CD8-positive, alpha-beta memory T cell (primary cell): ENCODE measurements at places on chromosomes 2 and 18.

DNA sequence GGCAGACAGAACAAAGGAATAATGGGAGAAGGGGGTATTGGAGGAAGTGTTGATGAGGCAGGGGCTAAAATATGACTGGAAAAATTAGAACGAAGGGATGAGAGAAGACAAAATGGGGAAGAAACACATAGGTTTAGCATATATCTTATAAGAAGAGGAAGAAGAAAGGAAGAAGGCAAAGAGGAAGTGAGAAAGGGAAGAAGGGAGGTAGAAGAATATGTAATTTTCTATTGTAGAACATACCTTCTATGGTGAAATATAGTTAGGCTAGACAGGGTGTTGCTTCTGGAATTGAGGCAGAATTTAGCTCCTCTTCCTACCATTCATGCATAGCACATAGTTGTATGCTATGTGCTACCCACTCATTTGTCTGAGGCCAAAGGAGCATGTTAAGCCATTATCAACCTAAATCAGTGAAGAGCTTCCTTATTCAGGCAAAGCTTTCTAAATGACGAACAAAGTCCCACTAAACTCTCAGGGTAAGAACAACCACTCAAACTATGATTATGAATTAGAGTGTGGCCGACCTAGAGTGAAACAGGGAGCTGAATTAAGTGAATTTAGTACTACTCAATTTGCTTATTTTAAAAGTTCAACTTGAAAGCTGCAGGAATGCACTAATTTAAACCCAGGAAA, 180.9 kb upstream of the GALNT5 start:
- DNase-seq: no peak

- no peak for DNase-seq
These were observed 11.0 kb downstream of the NMI start for GRCh38 chr2:151278487-151278886.

DNA sequence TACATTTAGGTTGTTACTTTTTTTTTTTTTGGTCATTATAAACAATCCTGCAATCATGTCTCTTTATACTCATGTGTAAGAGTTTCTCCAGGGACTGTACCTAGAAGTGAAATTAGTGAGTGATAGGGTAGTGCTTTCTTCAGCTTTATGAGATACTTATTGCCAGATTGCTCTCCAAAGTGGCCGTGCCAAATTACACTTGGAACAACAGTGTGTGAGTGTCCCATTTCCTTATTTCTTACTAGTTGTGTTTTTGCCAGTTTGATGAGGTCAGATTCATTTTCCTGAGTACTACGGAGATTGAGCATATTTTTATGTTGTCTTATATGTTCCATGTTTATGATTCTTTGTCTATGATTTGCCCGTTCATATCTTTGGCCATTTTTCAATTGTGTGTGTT, 39.2 kb downstream of the GALNT1 start:
- no peak for DNase-seq

DNA sequence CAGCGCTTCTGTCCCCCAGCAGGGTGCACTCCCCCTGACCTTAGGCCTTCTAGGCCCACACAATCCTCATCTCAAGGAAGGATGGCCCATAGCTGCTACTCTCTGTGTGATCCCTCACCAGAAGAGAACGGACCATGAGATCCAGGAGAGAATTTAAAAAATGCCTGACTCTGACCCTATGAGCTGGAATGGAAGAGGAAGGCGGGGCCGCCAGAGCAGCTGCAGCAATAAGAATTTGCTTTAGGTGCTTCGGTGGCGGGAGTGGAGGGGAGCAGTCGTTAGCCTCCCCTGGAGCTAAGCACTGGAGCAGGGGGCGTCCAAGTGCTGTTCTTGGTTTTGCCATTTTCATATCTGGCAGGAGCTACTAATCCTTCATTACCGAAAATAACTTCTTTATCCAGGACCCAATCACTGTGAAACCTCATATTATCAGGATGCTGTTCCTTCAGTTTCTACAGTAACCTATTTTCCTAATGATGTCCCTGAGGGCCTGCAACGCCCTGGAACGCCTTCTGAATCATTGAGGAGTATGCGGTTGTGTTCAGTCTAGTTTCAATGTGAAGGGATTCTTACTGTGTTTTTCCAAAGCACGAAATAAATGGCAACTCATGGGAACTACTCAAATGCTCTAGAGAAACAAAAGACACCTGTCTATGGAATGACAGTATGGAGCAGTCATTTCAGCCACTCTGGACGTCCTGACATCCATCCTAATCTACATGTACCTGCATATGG, 105.1 kb upstream of the SIX2 start:
- no peak for DNase-seq

GRCh38 chr18:11004951-11005350, 144.4 kb downstream of the PIEZO2 start:
- no peak for DNase-seq

GRCh38 chr2:33153008-33153407, 206.3 kb downstream of the LTBP1 start:
- no peak for DNase-seq

- no peak for DNase-seq
These were observed 131.3 kb upstream of the GPC1 start for GRCh38 chr2:240303896-240304745.

GRCh38 chr2:204268458-204268857, 276.8 kb upstream of the PARD3B start:
- no peak for DNase-seq

- no peak for DNase-seq
These were observed 52.9 kb downstream of the ANTXR1 start for GRCh38 chr2:69065735-69066336.

DNA sequence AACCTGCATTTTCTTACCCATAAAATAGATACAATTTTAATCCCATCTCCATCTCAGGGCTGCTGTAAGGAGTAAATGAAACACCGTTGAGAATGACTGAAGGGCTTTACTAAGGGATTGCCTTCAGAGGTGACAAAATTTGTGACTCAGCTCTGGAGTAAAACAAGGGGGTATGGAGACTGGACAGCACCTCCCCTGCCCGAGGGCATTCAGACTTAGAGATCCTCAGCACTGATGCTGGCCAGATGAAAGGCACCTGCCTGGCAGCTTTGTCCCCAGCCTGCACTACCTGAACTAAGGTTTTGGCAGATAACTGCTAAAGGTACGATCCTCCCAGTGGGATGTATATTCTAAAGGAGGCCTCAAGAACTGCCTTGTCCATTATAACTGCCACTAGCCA, 105.9 kb upstream of the STPG4 start:
- no peak for DNase-seq

- no peak for DNase-seq
These were observed 43.6 kb downstream of the ODC1 start for GRCh38 chr2:10404324-10405143.

DNA sequence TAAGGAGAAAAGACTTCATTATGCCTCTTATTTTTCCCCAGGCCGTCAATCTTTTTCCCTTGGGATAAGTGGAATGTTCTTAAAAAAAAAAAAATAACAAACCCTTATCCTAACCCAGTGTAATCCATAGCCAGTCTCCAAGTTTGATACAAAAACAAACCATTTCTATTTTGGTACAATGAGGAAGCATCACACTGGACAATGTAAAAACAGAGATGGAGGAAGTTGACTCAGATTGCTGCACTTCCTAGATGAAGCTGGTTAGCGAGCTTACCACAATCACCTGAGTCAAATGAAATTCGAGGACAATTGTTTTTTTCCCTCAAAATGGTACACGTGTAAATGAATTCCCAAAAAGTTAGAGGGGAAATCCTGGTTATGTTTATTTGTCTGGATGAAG, 259.7 kb downstream of the TCF4 start:
- DNase-seq: no peak

DNA sequence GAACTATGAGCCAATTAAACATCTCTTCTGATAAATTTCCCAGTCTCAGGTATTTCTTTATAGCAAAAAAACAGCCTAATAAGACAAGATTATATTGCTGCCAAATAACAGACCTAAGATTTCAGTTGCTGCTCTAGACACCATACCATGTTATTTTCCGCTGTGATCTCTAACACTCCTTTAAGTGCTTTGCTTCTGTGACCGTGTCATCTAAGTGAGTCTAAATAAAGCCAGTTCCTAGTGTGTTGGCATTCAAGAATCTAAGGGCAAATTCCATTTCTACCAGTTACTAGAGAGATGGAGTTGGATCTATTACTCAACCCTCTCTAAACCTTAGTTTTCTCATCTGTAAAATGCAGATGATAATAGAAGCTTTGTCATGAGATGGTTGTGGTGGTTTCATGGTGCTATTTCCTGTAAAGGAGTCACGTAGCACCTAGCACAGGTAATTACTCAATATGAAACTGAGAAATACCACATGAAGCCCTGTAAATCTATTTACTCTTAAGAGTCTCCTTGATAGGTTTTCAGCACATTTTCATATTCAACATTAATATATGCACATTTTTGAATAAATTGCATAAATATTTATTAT, 40.5 kb downstream of the SPHKAP start:
- no peak for DNase-seq

GRCh38 chr2:190123956-190124355, 61.4 kb upstream of the MSTN start:
- DNase-seq: no peak

- DNase-seq: no peak
These were observed 36.0 kb downstream of the FARP2 start for GRCh38 chr2:241391892-241392665.

- no peak for DNase-seq
These were observed 70.7 kb upstream of the TTN start for GRCh38 chr2:178877874-178878273.

DNA sequence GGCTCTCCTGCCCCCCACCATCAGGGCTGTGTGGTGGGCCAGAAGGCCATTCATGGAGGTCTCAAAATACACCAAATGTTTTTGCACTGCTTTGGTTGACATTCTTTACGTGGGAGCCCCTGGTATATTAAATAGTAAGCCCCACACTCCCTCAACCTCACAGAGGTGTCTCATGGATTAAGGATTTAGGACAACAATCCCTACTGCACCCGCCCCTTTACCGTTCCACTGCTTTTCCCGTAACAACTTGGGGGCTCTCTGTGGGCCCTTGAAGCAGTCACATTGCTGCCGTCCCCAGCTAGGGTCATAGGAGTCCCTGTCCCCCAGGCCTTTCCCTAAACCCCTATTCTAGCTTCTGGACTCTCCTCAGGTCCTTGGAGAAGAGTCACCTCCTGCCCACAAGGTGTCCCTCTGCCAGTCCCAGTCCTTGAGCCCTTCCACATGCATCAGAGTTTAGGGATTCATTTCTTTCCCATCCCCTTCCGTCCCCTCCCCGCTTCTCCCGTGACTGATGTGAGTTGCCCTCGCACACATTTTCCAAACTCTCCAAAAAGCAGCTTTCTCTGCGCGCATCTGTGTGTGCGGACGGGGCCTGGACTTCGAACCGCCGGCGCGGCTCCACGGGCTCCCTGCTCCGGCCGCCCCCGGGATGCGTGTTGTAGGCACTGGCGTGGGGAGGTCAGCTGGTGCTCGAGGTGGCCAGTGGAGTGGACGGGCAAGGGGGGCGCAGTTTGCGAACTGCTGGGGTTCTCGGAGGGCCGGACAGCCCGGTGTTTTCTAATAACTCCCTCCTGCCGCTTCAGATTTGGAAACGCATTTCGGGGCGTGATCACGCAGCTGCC, 84.8 kb downstream of the LYPD1 start:
- no peak for DNase-seq

GRCh38 chr2:75920859-75921551, 210.3 kb upstream of the GCFC2 start:
- no peak for DNase-seq

GRCh38 chr2:127040169-127040568, 66.8 kb downstream of the BIN1 start:
- DNase-seq: no peak

DNA sequence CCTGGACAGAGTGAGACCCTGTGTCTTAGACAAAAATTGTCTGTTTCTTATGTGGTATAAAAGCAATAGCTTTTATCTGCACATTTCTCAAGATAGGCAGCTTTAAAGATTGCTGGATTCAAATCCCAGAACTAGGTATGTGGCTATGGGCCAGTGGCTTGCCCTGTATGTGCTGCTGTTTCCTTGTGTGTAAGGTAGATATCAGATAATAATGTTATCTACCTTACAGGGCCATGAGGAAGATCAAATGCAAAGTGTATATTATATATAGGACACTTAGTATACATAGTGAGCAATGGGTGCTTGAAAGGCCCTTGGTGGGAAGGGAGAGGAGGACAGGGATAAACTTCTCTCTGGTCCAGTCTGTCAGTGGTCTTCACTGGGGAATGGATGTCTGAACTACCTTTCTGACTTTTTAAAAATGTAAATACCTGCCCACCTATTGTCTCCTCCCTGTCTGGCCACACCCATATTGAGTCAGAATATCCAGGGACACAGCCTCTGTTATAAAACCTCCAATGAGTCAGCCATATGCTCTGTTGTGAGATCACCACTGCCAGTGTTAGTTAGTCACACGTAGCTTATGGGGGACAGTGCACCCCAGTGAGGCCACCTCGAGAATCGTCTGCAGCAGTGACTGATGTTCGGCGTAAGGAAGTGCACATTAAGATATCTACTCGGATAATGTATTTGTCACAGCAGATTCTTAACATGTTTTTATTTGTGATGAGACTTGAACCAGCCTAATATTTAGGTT, 383.4 kb downstream of the PTPRM start:
- no peak for DNase-seq

DNA sequence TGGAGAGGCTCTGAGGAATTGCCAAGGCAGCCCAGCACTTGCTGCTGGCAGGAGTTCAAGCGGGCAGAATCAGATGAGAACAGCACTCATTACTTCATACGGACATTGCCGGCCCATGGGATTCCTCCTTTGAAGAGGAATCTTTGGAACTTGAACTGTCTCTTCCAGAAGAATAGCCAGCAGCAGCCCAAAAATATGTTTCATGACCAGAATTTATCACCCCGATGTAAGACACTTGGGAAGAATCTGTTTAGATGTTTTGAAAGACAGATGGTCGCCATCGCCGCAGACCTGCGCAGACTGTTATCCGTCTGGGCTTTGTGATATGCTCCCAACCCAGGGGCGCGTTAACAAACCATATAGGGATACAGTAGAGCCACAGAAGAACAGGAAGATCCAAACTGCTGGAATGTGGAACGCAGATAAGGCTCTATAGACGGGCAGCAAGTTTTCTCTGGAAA, 3.7 kb upstream of the ADI1 start:
- DNase-seq: no peak

DNA sequence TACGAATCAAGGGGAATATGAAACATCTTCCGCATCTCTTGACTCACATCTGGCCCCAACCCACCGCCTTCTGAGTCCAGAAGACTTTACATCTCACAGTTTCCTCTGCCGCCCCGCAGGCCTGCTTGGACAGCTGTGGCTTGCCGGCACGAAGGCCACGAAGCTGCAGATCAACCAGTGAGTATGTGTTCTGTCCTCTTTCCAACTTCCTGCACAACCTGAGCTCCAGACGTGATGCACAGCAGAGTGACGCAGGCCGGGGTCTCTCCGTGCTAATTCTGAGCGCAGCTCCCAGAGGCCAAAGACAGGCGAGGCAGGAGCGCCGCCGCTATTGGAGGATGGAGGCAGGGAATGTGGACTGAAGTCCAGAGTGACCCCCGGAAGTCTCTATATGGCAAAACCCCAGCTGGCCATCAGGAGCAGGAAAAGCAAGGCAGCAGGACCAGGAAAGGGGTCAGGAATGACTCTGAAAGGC, 93.5 kb downstream of the ZCCHC2 start:
- DNase-seq: no peak

- DNase-seq: no peak
These were observed 112.2 kb downstream of the MAP4K4 start for GRCh38 chr2:101809698-101810097.
